ENCODE measurements at places on chromosomes 1 and 21.

DNA sequence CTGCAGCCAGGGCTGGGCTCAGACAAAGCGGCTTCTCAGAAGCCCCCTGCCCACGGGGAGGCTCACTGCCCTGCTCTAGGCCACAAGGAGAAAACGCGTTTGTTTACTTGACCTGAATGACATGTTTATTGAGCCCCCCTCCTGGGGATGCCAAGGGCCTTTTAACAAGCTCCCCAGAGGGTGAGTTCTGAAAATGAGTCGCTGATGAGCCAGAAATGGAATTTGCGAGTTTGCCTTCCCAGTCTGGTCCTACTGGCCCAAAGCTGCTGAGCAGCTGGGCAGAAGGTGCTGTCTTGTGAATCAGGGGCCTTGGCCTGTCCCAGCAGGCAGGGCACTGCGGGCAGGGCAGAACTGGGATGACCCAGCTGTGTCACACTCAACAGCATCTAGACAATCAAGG, 120.6 kb downstream of the SYF2 start:
- DNase-seq, result no peak

GRCh38 chr1:27724961-27725373, 794 bp upstream of the FAM76A start:
- DNase-seq, result no peak

DNA sequence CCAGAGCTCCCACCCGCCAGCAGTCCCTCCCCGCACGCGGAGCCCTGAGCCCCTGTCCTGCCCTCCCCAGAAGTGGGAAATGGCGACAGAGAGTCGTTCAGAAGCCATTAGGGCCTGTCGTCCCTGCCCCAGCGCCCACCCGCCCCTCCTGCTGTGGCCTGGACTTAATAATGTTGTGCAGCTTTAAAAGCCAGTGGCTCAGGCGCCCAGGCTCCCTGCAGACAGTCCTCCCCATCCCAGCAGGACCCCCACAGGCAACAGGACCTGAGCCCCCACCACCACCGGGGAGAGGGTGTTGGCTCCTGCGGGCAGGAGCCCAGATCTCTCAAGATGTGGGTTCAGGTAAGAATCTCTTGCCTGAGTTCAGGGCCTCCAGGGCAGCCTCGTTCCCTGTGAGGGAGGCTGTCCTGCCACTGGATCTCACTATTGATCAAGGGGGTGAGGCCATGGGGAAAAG, 125.3 kb upstream of the RUNX3 start:
- DNase-seq, result no peak

DNA sequence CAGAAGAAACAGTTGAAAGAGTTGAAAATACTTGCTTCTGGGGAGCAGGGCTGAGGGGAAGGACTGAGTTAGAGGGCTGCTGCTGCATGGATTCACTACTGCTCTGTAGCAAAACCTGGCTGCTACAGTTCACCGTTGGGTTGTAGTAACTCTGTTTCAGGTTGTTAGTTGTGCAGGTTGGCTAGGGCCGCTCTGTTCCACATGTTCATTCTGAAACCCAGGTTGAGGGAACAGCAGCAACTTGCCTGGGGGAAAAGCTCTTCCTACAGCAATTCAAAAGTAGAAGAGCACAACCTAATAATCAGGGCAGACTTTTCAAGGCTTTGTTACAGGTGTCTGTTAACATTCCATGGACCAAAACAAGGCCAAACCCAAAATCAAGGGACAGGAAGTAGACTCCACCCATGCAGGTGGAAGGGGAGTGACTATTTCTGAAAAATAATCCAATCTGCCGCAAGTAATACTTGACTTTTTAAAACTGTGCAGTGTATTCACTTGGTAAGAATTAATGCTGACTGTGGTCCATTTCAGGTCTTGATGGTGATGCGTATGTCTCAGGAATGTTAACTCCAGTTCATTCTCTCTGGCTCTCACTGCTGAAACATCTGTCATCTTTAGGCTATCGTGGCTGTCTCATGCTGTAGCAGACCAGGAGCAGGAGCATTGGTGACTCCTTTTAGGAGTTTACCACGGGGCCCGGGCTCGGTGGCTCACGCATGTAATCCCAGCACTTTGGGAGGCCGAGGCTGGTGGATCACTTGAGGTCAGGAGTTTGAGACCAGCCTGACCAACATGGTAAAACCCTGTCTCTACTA, 5.1 kb upstream of the PARK7 start:
- no peak for DNase-seq

DNA sequence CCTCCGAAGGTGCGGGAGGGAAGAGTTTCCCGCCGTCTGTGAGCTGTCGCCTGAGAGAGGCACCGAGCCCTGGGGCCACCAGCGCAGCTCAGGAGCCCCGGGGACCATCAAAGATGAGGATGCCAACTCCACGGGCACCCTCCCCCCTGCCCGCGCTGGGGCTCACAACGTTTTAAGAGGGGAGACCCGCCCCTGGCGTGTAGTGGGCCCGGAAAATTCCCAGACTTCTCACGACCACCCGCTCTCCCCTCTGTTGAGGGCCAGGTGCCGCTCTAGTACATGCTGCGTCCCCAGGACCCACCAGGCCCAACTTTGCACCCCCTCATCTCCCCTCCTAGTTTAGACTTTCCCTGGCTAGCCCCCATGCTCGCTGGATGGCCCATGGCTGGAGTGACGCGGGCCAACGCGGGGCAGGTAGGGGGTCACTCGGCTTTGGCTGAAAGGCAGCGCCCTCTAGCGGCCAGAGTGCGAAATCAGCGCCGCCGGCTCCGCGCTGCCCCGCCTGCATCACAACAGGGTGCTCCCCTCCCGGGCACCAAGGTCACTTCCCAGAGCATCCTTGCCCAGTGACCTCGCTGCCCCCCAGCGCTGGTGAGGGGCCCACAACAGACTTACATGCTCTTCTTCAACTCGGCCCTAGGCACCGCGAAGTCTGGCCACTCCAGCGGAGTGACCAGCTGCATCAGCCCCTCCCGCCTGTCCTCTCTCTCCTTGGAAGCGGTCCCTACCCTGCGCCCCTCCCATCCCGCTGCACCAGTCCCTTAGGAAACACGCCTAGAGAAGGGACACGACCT, 1.8 kb downstream of the CD160 start:
- DNase-seq, result peak; percentile 37

DNA sequence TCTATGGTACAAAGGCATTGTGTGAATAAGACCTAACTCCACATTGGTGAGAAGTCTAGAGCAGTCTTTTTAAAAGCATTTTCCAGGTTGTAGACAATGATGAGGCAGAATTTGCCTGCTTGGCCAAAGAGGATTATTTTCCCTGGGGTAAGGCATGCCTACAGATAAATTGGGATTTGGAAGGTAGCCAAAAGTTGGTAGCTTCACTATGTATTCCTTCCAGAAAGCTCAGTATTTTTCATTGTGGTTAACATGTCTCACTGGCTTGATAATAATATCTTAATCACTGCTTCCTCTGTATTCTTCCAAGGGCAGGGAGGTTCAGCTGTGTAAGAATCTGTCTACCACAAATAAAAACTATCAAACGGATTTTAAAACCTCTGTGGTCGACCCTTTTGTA, 590.8 kb upstream of the PRMT6 start:
- no peak for DNase-seq

DNA sequence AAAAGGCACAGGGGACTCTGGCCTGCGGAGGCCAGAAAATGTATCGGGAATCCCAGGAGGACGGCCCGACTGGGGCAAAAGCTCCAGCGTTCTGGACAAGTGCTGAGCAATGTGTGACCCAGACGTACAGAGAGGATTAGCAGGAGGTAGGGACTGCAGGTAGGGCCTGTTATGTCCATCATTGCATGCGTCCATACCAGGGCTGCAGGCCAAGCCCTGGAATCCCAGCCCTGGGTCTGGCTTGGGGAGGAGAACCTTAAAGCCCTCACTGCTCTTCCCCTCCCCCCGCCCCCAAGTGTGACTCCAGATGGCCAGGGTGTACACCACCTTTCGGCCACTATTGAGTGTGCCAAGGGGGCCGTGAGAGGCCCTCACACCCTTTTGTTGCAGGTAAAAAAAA, 2.0 kb downstream of the RNF207 start:
- no peak for DNase-seq

DNA sequence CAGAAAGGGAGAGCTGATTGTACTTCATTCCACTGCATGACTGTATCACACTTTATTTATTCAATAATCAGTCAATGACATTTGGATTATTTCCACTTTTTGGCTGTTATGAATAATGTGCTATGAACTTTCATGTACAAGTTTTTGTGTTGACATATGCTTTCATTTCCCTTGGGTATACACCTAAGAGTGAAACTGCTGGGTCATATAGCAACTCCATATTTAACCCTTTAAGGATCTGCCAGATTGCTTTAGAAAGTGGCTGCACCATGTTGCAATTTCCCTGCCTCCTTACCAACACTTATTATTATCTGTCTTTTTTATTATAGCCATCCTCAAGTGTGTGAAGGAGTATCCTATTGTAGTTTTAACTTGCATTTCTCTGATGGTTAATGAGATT, 108.8 kb upstream of the KCNK1 start:
- DNase-seq, result no peak

- no peak for DNase-seq
These were observed 1.3 kb downstream of the MEF2D start for GRCh38 chr1:156499194-156499841.

DNA sequence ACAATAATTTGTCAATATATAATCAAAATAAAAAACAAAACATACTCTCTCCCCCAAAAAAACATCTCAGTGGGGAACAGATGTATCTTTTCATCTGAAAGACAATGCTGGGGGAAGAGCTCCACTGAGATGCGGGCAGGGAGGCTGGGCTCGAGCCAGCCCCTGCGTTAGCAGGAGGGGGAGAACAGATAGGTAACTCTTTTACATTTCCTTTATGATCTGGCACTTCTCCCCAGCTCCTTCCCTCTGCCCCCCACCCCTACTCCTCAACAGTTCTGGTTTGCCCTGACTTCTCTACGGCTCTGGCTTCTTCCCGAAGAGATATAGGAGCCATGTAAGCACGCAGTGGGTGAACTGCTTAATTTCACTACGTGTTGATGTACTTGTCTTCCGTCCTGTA, 12.4 kb downstream of the LEPR start:
- no peak for DNase-seq

- no peak for DNase-seq
These were observed 14.8 kb downstream of the AVPR1B start for GRCh38 chr1:206102292-206102936.

- no peak for DNase-seq
These were observed 129.3 kb upstream of the GORAB start for GRCh38 chr1:170402476-170403311.

- DNase-seq, result no peak
These were observed 17.4 kb downstream of the TCEA3 start for GRCh38 chr1:23407016-23407630.

GRCh38 chr21:42640486-42640885, 12.9 kb upstream of the PDE9A start:
- DNase-seq, result no peak
